ENCODE measurements at places on chromosomes 1 and 21. TPM values are rescaled to one million over a fixed set of nuclear protein-coding genes. Genes with fewer than 3 reads are reported as not detected.

Gene PLA2G5
- not detected for total RNA-seq

Gene MMEL1
- 13.9 TPM for total RNA-seq

Gene LCE1C
- total RNA-seq = not detected

Gene CBR1
- 131 TPM for total RNA-seq

Gene TMEM200B
- 3.3 TPM for total RNA-seq

Gene TTC22
- 52.4 TPM for total RNA-seq

Gene GPR137B
- 4.5 TPM for total RNA-seq

Gene RIT1
- 51.7 TPM for total RNA-seq

Gene CHI3L2
- total RNA-seq = 0.49 TPM

Gene MCOLN2
- total RNA-seq = 21.6 TPM

Gene OPRD1
- 0.12 TPM for total RNA-seq

Gene CD244
- 0.49 TPM for total RNA-seq

Gene OR6N1
- total RNA-seq = not detected

Gene TYW3
- total RNA-seq = 16.7 TPM

Gene OR2T29
- not detected for total RNA-seq

Gene ITLN2
- not detected for total RNA-seq

Gene LRRC8D
- 42.7 TPM for total RNA-seq

Gene NR1I3
- not detected for total RNA-seq

Gene IPO9
- total RNA-seq = 52.0 TPM

Gene NTNG1
- 0.88 TPM for total RNA-seq

Gene COL8A2
- 1.1 TPM for total RNA-seq

Gene RAP1GAP
- total RNA-seq = 29.6 TPM

Gene TMCO4
- 44.1 TPM for total RNA-seq

Gene SPRR2A
- total RNA-seq = not detected

Gene RBP7
- total RNA-seq = 1.6 TPM

Gene PLPP3
- total RNA-seq = 33.3 TPM

Gene THEM5
- not detected for total RNA-seq

Gene PTPN22
- 3.7 TPM for total RNA-seq

Gene JAM2
- total RNA-seq = 3.7 TPM

Gene KCNK1
- total RNA-seq = 48.0 TPM

Gene NTMT2
- not detected for total RNA-seq

Gene DEPDC1
- total RNA-seq = 24.1 TPM

Gene PUM1
- total RNA-seq = 119 TPM

Gene SLC19A2
- total RNA-seq = 4.9 TPM

Gene PRKAA2
- total RNA-seq = 1.6 TPM

Gene LCK
- total RNA-seq = 3.7 TPM

Gene USH2A
- not detected for total RNA-seq

Gene HPDL
- total RNA-seq = 4.3 TPM

Gene UBE2U
- total RNA-seq = not detected

Gene CATSPERE
- total RNA-seq = 0.27 TPM

Gene PER3
- 3.9 TPM for total RNA-seq

Gene PTGFR
- total RNA-seq = 0.35 TPM

Gene NECAP2
- total RNA-seq = 57.7 TPM

Gene TACSTD2
- total RNA-seq = 0.52 TPM

Gene CLIC6
- 12.8 TPM for total RNA-seq

Gene SLC5A9
- 1.4 TPM for total RNA-seq

Gene C1orf53
- total RNA-seq = 2.7 TPM

Gene RGS18
- total RNA-seq = 0.42 TPM

Gene PTGS2
- 14.9 TPM for total RNA-seq

Gene WNT3A
- not detected for total RNA-seq

Gene OR2G6
- not detected for total RNA-seq

Gene OBSCN
- total RNA-seq = 3.6 TPM

Gene LCE2C
- total RNA-seq = not detected

Gene MEX3A
- total RNA-seq = 3.7 TPM

Gene GJA5
- 1.1 TPM for total RNA-seq

All from colonic mucosa (tissue), 4 donors.